ENCODE measurements at places on chromosomes 2 and 18.

DNA sequence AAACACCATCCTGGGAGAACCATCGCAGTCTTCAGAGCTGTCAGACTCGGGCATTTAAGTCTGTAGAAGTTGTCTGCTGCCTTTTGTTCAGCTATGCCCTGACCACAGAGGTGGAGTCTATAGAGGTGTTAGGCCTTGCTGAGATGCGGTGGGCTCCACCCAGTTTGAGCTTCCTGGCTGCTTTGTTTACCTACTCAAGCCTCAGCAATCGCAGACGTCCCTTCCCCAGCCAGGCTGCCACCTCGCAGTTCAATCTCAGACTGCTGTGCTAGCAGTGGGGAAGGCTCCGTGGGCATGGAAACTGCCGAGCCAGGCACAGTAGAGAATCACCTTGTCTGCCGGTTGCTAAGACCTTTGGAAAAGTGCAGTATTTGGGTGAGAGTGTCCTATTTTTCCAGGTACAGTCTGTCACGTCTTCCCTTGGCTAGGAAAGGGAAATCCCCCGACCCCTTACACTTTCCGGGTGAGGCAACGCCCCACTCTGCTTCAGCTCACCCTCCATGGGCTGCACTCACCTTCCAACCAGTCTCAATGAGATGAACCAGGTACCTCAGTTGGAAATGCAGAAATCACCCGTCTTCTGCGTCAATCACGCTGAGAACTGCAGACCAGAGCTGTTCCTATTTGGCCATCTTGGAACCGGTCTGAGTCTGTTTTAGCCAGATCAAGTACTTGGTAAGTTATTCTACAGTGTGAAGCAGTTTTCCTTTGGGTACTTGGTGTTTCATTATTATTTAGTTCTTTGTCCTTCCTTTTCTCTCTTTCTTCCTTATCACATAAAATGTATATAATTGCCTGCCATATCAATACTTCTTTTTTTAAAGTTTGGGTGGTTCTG, 71.5 kb downstream of the CDC42EP3 start:
- DNase-seq: no peak

GRCh38 chr2:236577481-236578410, 8.1 kb downstream of the ACKR3 start:
- peak; percentile 27 for DNase-seq

DNA sequence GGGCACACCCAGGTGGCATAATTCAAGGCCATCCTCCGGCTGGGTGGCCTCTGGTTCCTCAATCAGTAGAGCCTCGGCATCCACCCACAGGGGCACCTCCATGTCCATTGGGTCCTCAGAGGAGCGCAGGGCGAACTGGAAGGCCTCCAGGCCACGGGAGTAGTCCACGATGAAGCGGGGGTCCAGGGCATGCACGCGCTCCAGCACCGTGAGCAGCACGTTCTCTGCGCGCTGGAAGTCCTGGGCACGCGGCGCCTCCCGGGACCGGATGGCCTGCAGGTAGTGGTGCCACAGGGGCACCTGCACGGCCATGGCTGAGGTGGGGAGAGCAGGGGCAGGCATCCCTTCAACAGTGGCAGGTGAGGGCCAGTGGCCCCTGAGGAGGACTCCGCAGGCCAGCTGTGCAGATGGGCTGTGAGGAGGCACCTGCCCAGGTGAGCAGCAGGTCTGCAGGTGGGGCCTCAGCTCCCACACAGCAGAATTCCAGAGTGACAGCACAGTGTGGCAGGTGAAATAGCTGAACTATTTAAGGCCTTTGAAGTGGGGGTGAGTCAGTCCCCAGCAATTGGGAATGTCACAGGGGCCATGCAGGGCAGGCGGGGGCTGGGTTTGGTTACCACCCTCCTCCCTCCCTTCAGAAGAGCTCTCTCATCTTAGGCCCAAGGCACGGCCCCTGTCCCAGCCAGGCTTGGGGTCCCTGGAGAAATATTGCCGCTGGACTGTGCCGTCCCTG, at the start of gene MAB21L4:
Gene MAB21L4 (minus strand): TSS at position 501 of the 733 bp plus-strand sequence. CDS start 159 bp downstream, at position 342.
- no peak for DNase-seq

DNA sequence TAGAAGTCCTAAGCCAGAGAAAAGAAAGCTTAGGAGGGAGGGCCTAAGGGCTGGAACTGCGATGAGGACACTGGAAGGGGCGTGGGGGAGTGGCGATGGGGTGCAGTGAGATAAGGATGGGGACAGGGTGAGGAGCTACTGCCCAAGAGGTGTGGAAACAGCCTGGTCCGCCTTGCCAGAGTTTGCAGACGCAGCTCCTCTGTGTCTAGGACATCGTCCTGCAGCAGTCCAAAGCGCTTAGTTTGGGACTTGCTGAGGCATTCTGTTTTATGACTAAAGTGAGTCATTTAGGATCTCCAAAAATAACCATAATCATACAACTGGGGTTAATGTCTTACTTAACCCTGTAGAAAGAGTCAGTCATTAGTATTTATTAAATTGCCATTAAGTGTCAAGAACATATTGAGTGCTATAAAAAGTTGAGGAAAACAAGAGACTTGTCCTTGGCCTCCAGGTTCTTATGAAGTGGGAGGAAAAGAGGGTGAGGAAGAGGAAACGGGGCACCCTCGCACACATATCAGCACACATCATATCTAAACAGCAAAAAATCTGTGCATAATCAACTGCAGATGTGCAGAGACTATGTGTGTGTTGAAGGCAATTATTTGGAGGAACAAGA, 74.8 kb downstream of the CDK15 start:
- no peak for DNase-seq

DNA sequence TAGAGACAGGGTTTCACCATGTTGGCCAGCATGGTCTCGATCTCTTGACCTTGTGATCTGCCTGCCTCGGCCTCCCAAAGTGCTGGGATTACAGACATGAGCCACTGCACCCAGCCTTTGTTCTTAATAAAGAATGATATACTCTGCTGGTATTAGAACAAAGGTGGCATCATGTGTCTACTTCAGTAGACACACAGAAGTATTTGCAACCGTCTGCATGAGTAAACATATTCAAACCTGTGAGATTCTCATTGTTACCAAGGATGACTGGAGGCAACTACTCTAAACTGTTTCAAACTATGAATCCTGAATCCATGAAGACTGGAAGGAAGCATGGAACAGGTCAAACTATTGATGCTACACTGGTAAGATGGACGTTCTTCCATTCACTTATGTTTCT, 32.1 kb downstream of the MBD2 start:
- no peak for DNase-seq

- no peak for DNase-seq
Measured at GRCh38 chr2:196703695-196704094, 64.2 kb downstream of the CCDC150 start.

DNA sequence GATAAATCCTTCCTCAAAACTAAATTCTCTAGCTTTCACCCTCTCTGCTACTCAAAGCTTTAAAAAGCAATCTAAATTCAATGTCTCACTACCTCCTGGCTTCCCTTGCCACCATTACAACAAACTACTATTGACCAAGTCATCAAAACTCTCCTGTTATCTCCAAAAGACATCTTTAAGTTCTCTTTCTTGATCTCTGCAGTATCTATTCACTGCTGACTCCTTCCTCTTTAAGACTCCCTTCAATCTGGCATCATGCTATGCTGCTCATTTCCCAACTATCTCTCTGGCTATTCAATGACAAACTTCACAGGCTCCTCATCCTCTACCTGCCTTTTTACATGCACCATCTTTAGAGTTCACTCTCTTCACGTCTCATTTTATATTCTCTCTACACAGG, 5.9 kb downstream of the PPP3R1 start:
- DNase-seq: no peak

DNA sequence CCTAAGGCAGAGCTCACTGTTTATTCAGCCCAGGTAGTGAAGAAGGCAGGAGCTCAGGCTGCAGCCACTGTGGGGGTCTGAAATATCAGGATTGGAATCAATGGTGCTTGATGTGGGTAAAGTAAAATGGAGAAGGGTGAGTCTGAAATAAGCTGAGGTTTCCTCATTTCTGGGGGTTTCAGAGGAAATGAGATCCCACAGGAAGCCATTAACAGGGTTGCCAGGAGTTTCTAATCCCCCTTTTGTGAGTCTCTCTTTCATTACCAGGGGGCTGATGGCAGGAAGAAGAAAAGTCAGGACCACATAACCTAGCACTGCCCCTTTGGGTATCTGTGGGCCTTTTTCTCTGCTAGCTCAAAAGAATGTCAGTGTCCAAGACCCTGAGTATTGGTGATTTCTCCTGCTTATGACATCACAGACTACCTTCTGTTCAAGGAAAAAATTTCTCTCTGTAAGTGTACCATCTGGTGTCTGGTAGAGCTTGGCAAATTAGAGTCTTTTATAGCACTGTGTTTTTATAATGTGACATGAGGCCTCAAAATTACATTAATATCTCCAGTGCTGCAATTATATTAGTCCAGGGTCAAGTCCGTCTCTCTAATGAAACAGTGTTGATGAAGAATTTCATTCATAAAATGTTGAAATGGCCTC, 56.0 kb downstream of the LBH start:
- no peak for DNase-seq

- no peak for DNase-seq
Measured at GRCh38 chr18:57208047-57208446, 61.2 kb downstream of the BOD1L2 start.

- DNase-seq: no peak
Measured at GRCh38 chr2:226211439-226211838, 588.2 kb downstream of the IRS1 start.

DNA sequence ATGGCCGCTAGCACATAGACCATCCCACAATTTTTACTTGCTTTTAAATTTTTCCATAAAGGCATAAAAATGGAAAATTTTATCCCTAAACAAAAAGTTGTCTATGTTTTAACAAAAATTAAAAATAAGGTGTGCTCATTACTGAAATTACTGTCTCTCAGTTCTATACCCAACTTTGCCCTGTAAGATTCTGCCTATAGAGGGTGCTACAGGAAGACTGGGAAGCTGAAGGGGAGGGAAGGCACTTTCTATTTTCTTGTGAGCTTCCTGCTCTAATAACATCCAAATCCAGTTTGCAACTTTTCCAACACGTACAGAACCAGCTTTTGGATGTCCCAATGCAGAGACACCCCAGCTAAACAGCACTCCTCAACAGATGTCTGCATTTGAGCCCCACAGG, 666.9 kb downstream of the PLCL1 start:
- no peak for DNase-seq

- no peak for DNase-seq
Measured at GRCh38 chr18:33355756-33356155, 84.8 kb downstream of the CCDC178 start.

DNA sequence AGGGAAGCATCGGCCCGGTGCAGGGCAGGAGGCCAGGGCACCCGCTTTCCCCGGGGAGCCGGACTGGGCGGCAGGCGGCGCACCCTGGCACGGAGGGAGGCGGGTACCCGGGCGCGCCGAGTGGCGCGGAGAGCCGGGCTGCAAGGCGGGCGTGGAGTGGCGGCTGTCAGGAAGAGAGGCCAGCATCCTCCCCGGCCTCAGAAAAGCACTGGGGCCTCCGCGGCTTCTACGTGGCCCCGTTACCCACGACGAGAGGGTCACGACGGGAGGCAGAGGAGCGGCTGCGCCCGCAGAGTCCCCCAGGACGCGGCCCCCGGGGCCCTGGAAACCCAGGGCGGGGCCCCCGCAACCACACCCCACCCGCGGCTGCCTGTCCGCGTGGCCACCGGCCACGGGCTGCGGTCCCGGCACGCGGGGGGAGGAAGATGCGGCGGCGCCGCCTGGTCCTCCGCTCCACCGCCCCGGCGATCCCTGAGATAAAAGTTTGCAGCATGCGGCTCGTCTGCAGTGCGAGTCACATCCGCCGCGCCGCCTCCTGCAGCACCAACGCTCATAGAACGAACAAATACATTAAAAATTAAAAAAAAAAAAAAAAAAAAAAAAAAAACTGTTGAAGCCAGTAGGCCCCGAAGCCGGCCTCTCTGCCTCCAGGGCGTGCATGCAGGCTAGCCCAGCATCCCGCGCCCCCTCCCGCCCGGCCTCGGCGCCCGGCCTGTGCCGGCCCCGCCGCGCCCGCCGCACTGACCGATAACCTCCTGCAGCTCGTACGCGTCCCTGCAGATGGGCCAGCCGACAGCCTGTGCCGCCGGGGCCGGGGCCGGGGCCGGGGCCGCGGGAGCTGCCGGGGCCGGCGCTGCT, 683 bp downstream of the STK39 start:
- DNase-seq: peak; percentile 63

DNA sequence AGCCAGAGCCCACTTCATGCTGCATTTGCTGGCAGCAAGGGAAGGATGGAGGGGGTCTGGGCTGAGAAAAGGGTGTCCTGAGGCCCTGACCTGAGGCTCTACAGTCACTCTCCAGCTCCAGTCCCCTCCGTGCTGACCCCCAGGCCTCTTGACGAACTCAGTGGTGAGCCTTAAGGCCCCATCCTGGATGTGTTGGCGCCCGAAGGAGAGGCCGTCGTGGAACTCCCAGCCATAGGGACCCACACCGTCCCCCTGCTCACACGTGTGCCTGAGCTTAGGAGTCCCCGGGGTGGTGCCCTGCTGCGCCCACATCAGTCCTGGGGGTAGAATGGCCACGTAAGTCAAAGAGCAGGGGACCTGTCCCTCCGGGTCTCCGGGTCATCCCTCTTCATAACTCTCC, 776 bp downstream of the MOGS start:
- DNase-seq: no peak

DNA sequence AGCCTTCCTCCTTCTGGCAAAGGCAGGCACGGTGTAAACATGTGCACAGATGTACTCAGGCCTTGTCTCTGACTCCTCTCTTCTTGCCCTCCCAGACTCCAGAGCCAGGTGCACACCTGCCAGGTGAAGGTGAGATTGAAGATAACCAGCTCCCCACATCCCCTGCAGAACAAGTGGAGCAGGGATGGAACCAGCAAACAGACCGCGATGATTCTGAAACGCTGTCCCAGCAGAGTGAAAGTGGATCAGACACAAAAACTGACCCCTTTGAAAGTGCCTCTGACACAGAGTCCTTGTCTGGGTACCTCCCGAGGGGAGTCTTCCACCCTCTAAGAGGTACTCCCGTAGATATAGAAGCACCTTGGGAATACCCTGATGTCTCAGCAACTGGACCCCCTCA, 77.2 kb downstream of the ARHGEF4 start:
- no peak for DNase-seq

DNA sequence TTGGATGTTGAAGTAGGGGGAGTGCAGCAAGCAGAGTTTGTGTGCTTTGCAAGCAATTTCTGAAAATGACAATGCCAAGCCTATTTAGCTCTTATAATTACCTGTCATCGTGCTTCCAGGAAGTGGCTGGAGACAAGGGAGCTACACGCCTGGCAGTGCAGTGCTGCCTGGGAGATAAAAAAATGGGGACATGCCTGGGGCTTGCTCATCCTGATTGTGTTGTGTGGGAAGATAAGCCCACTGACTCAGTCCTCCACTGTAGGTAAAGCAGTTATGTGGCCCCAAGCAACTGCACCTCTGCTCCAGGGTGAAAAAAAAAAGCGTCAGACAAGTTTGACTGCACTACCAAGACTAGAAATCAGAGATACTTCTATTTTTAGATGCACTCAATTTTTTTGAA, 396.9 kb upstream of the NXPH2 start:
- no peak for DNase-seq

DNA sequence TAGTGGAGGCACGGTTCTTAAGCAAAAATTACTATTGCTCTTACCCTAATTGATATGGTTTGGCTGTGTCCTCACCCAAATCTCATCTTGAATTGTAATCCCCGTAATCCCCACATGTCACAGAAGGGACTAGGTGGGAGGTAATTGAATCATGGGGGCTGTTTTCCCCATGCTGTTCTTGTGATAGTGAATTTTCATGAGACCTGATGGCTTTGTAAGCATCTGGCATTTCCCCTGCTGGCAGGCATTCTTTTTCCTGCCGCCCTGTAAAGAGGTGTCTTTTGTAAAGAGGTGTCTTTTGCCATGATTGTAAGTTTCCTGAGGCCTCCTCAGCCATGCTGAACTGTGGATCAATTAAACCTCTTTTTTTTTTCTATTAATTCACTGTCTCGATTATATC, 1691.8 kb upstream of the SLC39A10 start:
- no peak for DNase-seq
